ENCODE measurements at places on chromosomes 3 and 15. TPM values are rescaled to one million over a fixed set of nuclear protein-coding genes. Genes with fewer than 3 reads are reported as not detected.

The DGKG gene
- total RNA-seq: 0.38 TPM

The SEC22A gene
- total RNA-seq: 16.3 TPM

The GHRL gene
- 0.96 TPM for total RNA-seq

The SCG5 gene
- 55.4 TPM for total RNA-seq

The TMCO5A gene
- not detected for total RNA-seq

- no peak overlapping the region for H3K27ac ChIP-seq
- no peak for DNase-seq
- no peaks in the 10 kb centered on the region for H3K36me3 ChIP-seq
- no peaks in the 10 kb centered on the region for H3K27me3 ChIP-seq
- H3K4me3 ChIP-seq: no peak overlapping the region
Measured at GRCh38 chr3:153463895-153464294, 301.9 kb downstream of the RAP2B start.

- H3K27me3 ChIP-seq: no peaks in the 10 kb centered on the region
- H3K4me3 ChIP-seq: no peak overlapping the region
- no peaks in the 10 kb centered on the region for H3K4me1 ChIP-seq
Measured at GRCh38 chr3:138726946-138727730, 107.6 kb downstream of the PIK3CB start.

GRCh38 chr3:161108840-161109239, 3.7 kb upstream of the B3GALNT1 start:
- no peaks in the 10 kb centered on the region for H3K27me3 ChIP-seq
- no peak overlapping the region for H3K4me3 ChIP-seq
- DNase-seq: no peak
- peaks cover 25% of the 10 kb centered on the region for H3K36me3 ChIP-seq
- no peak overlapping the region for H3K27ac ChIP-seq
- H3K4me1 ChIP-seq: peaks cover 31% of the 10 kb centered on the region

GRCh38 chr15:61398310-61398709, 169.2 kb upstream of the RORA start:
- DNase-seq: no peak
- no peaks in the 10 kb centered on the region for H3K4me1 ChIP-seq
- no peak overlapping the region for H3K4me3 ChIP-seq
- H3K36me3 ChIP-seq: no peaks in the 10 kb centered on the region
- no peak overlapping the region for H3K27ac ChIP-seq

GRCh38 chr3:69738859-69739203, 433 bp upstream of the MITF start:
- H3K36me3 ChIP-seq: no peaks in the 10 kb centered on the region
- peak overlapping the region; percentile 82 for H3K4me3 ChIP-seq
- no peak for DNase-seq
- peaks cover 35% of the 10 kb centered on the region for H3K4me1 ChIP-seq

GRCh38 chr3:86923071-86923491, 67.9 kb downstream of the VGLL3 start:
- DNase-seq: no peak
- no peak overlapping the region for H3K27ac ChIP-seq
- no peaks in the 10 kb centered on the region for H3K36me3 ChIP-seq
- no peaks in the 10 kb centered on the region for H3K27me3 ChIP-seq
- H3K4me3 ChIP-seq: no peak overlapping the region

GRCh38 chr15:71448688-71449114, 333.4 kb downstream of the THSD4 start:
- peaks cover 16% of the 10 kb centered on the region for H3K4me1 ChIP-seq
- peak overlapping the region; percentile 58 for H3K27ac ChIP-seq
- H3K36me3 ChIP-seq: no peaks in the 10 kb centered on the region
- H3K4me3 ChIP-seq: no peak overlapping the region

- H3K27ac ChIP-seq: no peak overlapping the region
- peaks cover 33% of the 10 kb centered on the region for H3K36me3 ChIP-seq
- H3K4me3 ChIP-seq: no peak overlapping the region
Measured at GRCh38 chr15:56180851-56181250, 62.8 kb downstream of the RFX7 start.

DNA sequence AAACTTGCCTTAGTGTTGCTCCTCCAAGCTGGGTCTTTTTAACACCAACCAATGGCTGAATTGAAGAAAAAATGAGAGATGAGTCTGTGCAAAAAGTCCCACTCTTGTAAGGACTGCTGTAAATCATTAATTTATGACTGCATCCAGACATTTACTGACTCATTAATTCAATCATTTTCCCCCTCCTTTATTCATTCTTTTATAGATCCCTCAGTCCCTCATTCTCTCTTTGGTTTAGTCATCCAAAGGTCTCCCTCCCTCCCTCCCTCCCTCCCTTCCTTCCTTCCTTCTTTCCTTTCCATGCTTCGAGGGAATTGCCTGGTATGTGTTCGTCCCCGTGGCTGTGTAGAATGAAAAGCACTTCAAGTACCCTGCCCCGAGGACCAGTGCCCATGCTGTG, 35.3 kb upstream of the MRPS22 start:
- no peak overlapping the region for H3K27ac ChIP-seq
- no peak for DNase-seq
- no peaks in the 10 kb centered on the region for H3K36me3 ChIP-seq
- peaks cover 2% of the 10 kb centered on the region for H3K27me3 ChIP-seq
- no peak overlapping the region for H3K4me3 ChIP-seq
- peaks cover 11% of the 10 kb centered on the region for H3K4me1 ChIP-seq

DNA sequence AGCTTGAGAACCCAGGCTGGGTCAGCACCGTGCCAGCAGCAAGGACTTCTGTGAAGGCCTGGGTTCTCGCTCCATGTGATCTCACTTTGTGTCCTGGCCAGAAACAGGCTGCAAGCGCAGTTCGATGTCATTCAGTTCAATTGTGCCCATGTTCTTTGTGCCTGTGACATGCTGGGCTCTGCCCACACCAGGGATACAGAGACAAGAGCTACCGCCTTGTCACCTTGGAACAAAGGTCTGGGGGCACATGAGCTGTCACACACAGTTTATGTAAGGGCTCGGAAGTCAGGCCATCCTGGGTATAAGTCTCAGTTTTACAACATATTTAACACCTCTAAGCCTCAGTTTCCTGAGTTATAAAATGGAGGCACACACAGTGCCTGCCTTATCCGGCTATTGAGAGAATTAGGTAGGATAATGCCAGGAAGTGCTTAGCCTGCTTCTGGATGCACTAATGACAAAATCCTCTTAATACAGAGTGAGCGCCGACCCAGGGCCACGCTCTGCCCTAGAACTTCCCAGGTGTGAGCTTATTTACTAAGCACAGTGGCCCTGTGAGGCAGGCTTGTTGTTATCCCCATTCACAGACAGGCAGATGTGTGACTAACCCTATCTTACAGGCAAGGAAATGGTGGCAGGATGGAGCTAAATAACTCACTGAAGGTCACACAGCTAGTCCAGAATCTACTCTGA, 50.4 kb upstream of the LIMD1 start:
- DNase-seq: no peak
- no peak overlapping the region for H3K27ac ChIP-seq
- H3K36me3 ChIP-seq: peaks cover 12% of the 10 kb centered on the region
- no peaks in the 10 kb centered on the region for H3K27me3 ChIP-seq
- no peak overlapping the region for H3K4me3 ChIP-seq
- no peaks in the 10 kb centered on the region for H3K4me1 ChIP-seq

All from mesothelial cell of epicardium (in vitro differentiated cells).